RPMI8226 (cell line): ENCODE measurements at places on chromosomes 7 and 10.

- no peak for DNase-seq
These were observed 23.4 kb upstream of the LIPA start for GRCh38 chr10:89274928-89275327.

DNA sequence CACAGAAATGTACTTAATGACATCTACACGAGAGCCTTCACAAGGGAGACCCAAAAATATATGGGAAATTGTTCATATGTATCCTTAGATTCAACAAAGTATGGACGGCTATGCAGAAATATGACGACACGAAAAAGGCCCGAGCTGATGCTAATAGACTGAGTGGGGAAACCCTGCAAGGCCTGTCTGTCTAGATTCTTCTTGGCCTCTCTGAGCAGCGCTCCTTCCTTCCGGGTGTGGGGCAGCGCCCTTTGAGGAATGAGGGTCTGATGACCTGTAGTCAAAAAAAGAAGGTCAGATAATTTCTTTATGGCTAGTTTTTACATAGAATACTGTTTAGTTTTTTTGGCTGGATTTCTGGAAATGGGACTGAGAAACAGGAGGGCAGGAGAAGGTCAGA lies 192.8 kb upstream of the AKR1E2 start:
- no peak for DNase-seq

DNA sequence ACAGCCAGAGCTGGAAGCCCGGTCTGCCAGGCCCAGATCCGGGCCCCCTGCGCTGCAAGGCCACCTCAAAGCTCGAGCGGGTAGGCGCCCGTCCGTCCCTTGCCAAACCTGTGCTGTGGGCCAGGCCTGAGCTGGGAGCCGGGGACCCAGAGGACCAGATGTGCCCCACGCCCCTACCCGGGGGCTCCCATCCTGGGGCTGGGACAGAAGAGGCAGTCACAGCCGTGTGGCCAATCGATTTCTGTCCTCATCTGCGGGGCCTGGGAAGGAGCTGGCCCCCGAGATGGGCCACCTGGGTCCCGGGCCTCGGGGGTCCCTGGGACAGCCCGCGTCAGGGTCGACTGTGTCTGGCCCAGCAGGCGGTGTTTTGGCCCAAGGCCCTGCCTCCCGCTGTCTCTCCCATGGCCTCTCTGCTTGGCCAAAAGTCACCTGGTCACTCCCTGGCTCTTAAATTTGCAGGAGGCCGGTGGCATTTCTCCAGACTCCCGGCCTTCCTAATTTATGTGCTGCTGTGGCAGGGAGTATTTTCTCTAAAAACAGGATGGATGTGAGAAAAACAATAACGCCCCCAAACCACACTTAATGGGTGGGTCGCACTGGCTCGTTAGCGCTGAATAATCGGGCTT lies 63.8 kb downstream of the UNCX start:
- DNase-seq: no peak

DNA sequence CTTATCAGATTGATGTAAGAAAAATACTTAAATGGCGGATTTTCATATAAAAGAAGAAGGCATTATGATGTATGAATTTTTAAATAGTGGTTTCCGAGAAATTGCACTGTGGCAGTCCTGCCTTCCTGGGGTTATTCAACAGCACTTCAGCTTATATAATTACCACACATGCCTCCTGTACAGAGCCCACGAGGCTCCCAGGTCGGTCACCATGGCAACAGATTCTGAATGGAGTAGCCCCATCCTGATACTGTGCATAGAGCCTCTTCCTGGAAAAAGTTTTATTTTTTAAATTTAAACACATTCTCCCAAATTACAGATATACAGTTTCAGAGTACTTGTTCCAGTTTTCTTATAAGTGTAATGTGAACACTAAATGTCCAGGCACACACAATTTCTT lies 15.9 kb upstream of the ASB4 start:
- DNase-seq: no peak

DNA sequence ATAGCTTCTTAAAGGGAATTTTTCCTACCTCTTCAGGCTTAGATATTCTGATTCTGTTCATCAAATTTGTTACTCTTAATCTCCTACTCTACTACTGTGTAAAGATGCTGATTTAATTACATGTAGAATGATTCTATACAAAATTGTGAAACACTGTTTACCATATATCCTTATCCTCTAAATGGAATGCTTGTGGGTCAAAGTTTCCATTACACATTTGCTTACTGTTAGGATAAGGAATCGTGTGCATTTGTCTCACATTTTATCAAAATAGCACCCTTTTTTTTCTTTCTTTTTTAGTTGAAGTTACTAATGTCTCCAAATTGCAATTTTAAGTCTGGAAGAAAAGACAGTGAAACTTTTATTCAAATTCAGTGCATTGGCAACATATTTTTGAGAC lies 65.3 kb downstream of the TFEC start:
- no peak for DNase-seq

GRCh38 chr7:21883069-21883468 lies 62.6 kb downstream of the CDCA7L start:
- no peak for DNase-seq

GRCh38 chr7:46486256-46487206 lies 565.5 kb upstream of the IGFBP3 start:
- no peak for DNase-seq

DNA sequence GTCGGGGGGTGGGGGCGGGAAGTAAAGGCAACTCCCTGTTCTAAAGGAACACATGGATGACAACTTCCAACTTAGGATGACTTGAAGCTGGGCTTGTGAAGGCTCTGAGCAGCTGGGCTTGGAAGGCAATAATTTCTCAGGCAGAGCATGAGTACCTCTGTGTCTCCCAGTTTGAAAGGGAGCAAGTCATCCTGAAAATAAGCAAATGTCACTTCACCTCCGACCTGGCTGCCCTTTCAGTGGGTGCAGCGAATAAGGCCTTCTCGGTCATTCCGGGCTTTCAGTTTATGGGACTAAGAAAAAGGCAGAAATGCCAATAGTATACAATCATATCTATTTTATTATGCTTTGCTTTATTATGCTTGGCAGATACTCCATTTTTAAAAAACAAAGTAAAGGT lies 15.3 kb upstream of the ADAMTS14 start:
- DNase-seq: no peak

GRCh38 chr10:91032611-91033206 lies 111.8 kb upstream of the ANKRD1 start:
- no peak for DNase-seq

DNA sequence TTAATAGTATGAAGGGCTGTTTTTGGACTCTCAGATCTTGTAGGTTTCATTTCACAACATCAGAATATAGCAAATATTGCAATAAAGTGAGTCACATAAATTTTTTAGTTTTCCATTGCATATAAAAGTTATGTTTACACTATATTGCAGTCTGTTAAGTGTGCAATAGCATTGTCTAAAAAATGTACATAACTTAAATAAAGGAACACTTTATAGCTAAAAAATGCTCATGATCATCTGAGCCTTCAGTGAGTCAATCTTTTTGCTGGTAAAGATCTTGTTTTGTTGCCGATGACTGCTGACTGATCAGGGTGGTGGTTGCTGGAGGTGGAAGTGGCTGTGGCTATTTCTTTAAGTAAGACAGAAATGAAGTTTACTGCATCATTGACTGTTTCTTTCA lies 42.0 kb downstream of the ABCA13 start:
- DNase-seq: no peak

- DNase-seq: no peak
These were observed 167.1 kb upstream of the INHBA start for GRCh38 chr7:41869997-41870396.

DNA sequence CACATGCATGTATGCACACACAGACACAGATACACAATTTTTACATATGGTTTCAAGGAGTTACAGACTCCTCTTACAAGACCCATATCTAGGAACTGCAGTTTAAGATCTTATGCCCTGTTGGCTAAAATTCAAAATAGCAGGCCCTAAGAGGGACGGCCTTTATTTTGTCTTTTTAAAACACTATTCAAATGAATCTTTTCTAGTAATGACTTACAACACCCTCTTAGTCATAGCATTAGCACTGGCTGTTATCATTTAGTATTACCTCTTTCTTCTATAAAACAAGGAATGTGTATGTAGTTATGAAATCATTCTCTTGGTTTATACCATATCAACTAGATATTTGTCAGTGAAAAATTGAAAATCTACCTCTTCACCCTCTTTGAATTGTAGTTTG lies 15.3 kb downstream of the PAPSS2 start:
- DNase-seq: no peak

GRCh38 chr10:126094537-126094936 lies 198.2 kb downstream of the FANK1 start:
- DNase-seq: no peak

GRCh38 chr10:123143162-123143824 lies 4.6 kb upstream of the HMX2 start:
- no peak for DNase-seq

- no peak for DNase-seq
These were observed 87.2 kb downstream of the DNAJB6 start for GRCh38 chr7:157423886-157424565.

DNA sequence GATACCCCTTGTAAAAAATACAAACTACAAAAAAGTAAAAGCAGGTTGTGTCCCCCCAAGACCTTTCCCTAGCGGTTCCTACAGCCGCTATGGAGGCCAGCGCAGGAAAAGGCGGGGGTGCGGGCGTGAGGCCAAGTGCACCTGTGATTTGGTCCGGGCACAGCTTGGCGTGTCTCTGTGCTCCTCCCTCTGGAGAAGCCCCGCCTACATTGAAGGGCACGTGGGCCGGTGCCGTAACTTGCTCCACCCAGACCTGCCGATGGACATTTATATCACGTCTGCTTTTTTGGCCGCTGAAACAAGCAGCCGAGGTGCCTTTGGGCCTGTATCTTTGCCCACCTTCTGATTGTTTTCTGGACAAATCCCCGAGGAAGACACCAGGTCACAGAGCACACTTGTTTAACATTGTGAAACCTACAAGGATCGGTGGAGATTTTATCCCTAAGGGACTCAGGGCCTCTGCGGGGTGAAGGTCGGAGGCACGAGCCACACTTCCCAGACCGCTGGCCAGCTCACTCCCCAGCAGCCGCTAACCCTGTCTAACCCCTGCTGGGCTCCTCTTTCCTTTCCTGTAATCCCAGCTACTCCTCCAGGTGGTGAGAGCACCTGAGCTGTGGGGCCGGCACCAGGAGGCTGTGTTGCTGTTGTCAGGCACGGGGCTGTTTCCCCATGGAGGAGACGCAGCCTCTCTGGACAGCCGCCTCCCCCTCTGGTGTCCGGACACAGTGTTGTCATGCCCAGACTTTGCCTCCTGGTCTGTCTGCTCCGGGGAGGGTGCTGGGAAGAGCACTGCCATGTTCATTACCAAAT lies 18.8 kb upstream of the INPP5A start:
- DNase-seq: peak; percentile 78

GRCh38 chr10:77899080-77899477 lies 27.5 kb downstream of the DLG5 start:
- no peak for DNase-seq

DNA sequence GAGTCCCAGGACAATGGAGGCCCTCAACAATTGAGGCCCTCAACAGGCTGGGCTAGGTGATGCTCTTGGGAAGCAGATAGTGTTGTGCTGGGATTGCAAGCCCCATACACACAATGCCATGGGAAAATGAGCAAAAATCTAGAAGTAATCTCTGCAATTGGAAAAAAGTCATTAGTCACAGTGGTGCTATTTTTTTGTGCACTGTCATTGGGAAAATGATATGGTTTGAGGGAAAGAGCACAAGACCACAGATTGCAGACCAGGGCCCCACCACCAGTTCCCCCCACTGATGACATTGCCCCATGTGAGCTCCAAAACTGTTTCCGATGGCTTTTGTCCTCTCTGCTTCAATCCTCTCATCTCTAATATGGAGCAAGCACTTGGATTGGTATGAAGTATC lies 1.9 kb downstream of the KCTD7 start:
- DNase-seq: no peak

GRCh38 chr7:121019018-121019417 lies 30.5 kb downstream of the CPED1 start:
- DNase-seq: no peak

GRCh38 chr10:49151025-49151445 lies 17.2 kb upstream of the FAM170B start:
- DNase-seq: peak; percentile 55

DNA sequence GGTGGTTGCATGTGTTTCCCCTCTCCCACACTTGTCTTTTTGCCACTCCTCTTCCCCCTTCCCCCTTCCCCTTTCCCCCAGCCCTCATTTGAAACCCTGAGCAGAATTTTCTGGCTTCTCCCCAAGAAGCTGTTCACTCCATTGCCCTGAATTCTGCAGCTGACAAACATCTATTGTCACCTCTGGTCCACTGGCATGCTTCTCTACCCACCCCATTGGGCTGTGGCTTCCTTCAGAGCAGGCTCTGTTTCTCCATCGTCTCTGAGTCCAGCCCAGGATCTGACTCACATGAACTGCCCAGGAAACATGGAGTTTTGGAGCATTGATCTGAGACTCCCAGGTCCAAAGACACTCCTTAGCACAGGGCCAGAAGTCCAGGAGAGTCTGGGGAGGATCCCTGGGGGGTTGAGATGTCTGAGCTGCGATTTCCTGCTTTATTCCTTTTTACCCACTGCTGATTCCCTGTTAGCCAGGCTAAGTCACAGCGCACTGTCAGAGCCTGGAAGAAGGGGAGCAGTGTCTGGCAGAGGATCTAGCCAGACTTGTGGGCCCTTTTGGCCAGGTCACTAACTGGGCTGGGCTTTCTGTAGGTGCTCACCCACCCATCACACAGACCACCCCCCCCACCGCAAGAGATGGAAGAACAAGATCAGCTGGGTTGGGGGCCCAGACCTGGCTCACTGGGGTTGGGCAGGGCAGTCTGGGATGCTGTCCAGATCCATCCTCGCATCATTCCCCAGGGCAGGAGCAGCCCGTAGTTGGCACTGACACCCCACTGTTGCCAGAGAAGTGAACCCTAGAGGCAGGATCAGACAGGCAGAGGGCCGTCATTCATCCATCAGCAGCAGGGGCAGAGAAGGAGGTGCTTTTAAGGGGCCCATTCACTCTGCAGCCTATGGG lies 3.5 kb downstream of the CHAT start:
- DNase-seq: no peak

- DNase-seq: no peak
These were observed 94.3 kb upstream of the ITGB1 start for GRCh38 chr10:33052263-33052875.

- no peak for DNase-seq
These were observed 14.0 kb downstream of the AOAH start for GRCh38 chr7:36710186-36710791.

- DNase-seq: no peak
These were observed 49.6 kb upstream of the HELLS start for GRCh38 chr10:94496010-94496409.

GRCh38 chr7:144403649-144404061 lies at the start of gene NOBOX:
Gene NOBOX, minus strand, starts transcription at chr7:144403693.
- DNase-seq: no peak
